Foreskin keratinocyte (primary cell): ENCODE measurements at places on chromosomes 12 and 14. TPM values are rescaled to one million over a fixed set of nuclear protein-coding genes. Genes with fewer than 3 reads are reported as not detected.

COX8C gene
- not detected in 2 replicates for polyA plus RNA-seq

NEUROD4 gene
- not detected in 2 replicates for polyA plus RNA-seq

FBXL14 gene
- polyA plus RNA-seq = 1.5 and 2.0 TPM in 2 replicates

KRT72 gene
- polyA plus RNA-seq = not detected in 2 replicates

GSG1 gene
- 0.06 TPM in 1 of 2 replicates, not detected in the other for polyA plus RNA-seq

DCN gene
- 0.13 and 0.40 TPM in 2 replicates for polyA plus RNA-seq

TAS2R42 gene
- polyA plus RNA-seq = not detected in 2 replicates

CABP1 gene
- not detected in 2 replicates for polyA plus RNA-seq

POTEM gene
- polyA plus RNA-seq = not detected in 2 replicates

SDR9C7 gene
- 0.09 TPM in 1 of 2 replicates, not detected in the other for polyA plus RNA-seq

IFT43 gene
- 38.0 and 43.0 TPM in 2 replicates for polyA plus RNA-seq
